G401 (cell line): ENCODE measurements at places on chromosomes 1 and 21.

DNA sequence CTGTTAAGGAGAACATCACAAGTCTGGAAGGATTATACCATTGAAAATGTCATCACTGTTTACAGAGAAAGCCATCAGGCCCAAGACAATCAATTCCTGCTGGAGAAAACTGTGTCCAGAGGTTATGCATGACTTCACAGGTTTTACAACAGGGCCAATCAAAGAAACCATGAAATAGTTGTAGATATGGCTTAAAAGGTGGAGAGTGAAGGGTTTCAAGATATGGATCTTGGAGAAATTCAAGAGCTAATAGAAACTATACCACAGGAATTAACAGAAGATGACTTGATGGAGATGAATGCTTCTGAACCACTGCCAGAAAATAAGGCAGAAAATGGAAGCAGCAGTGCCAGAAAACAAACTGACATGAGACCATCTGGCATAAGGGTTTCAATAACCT, 30.2 kb downstream of the USP1 start:
- peak; percentile 19 for DNase-seq

DNA sequence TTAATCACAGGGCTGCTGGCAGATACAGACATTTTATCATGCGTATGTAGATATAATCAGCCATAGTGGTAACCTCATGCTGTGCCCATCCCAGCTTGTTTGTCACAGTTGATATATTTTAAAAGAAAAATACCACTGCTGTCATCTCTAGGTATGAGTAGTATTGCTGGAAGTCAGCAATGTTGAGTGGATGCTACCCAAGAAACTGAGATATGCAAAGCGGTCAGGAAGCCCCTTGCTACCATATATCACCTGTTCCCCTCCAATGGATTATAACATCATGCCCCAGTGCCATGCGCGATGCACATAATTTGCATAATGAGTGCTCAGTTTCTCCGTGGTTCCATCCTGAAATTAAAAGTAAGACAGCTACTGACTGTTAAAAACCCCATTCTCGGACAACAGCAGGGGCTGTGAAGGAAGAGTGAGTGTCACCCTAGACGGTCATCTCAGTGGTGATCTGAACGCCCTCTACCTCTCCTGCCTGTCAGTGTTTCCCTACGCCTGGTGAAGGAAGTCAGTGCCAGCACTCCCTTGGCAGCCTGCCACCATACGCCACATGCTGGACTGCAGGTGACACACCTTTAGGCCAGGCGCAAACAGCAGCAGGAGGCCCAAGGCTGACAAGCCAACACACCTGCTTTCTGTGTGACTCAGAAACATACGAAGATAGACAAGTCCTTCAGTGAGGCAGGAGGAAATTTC, 2.7 kb downstream of the IL10RB start:
- peak; percentile 86 for DNase-seq

- DNase-seq, result no peak
These were observed 32.1 kb downstream of the IL12RB2 start for GRCh38 chr1:67339623-67340343.

DNA sequence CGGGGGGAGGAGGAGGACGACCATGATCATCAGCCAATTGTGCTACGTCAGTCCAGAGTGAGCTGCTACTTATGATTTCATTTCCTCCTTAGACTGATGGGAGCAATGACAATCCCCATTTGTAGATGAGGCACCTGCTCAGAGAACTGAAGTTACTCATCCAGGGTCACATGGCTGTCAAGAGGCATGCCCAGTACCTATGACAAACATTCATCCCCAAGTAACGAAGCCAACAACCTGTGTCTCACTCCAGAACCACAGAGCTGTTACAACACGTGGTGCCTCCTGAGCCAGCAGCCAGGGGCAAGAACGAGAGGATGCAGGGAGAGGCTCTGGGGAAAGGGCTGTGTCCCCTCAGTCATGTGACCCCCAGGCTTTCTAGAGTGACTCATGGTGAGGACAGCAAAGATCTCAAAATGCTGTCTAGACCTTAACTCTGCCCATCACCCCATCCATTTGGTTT, 93.6 kb downstream of the SIM2 start:
- DNase-seq, result peak; percentile 76

DNA sequence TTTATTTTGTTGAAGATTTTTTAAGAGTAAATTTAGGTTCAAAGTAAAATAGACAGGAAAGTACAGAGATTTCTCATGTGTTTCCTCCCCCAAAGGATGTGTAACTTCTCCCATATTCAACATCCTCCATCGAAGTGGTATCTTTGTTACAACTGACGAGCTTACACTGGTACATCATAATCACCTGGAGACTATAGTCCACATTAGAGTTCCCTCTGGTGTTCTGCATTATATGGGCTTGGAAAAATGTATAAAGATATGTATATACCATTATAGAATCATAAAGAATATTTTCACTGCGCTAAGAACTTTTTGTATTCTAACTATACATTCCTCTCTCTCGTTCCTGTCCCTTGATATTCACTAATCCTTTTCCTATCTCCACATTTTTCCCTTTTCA, 203.7 kb downstream of the AMY1C start:
- DNase-seq, result no peak

- DNase-seq, result no peak
These were observed 311.6 kb upstream of the USP24 start for GRCh38 chr1:55526716-55527115.

DNA sequence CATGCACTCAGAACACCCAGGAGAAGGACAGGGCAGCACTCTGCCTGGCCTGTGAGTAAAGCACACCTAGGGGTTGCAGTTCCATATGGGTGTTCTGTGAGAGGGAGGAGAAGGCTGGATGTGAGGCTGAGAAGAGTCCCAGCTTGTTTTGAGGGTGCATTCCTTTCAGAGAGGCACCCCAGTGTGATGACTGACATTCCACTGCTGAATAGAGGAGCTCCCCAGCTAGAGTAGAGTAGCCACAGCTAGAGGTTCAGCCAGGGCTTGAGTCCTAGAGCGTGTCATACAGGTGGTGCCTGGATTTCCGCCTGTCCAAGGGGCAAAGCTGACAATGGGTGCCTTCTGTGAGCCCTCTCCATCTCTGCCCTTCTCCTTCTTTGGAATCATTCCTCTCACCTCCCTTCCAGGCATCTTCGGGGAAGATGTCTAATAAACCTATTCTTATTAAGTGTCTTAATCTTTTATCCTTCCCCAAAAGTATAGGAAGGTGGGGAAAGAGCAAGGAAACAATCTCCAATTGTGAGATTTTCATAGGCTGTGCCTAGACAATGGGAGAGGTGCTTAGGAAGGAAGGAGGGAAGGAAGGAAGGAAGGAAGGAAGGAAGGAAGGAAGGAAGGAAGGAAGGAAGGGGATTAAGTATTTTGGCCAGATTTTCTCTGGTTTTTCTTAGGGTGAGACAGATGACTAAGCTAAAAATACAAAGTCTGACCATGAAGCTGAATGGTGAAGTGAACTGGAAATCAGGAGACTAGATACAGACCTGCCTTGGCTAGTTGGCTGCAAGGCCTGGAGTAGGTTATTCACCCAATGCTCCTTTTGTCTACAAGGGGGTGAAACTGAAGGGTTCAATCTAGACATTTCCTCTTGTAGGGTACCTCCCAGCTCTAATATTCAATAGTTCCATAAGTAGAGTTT, 43.6 kb upstream of the SYT6 start:
- DNase-seq, result no peak

DNA sequence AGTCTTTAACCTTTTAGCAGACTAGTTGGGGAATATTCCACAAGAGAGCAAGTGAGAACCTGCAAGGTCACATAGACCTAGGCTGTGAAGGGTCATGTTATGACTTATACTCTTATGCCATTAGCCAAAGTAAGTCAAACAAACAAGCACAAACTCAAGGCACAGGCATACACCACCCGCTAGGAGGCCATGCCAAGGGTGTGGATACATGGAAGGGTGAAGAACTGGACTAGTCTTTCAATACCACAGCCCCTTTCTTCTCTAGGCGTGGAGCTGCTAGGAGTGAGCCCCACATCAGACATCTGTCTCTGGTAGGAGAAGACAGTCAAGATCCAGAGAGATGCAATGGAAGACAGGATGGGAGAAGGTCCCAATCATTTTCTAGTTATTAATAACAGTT, 68.6 kb downstream of the BACH1 start:
- no peak for DNase-seq

- DNase-seq, result no peak
These were observed 488.4 kb upstream of the ADGRL2 start for GRCh38 chr1:81312272-81312754.

- peak; percentile 95 for DNase-seq
These were observed 2.2 kb downstream of the ATP1A2 start for GRCh38 chr1:160117709-160118183.

DNA sequence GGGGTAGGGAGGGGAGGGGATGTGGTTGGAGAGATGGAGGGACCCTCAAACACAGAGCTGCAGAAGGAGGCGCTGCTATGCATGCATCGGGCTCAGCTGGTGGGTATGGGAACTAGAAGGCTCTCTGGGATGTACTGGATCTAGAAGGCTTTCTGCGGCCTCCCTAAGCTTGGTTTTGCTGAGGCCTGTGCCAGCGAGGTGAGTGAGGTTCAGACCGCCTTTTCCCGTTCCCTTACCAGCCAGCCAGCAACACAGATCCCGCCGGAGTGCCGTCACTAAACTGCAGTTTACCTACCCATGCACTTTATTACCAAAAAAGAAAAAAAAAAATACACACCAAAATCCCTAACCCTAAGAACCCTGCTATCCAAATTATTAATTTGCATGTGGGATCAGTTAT, 180.2 kb downstream of the PRDM16 start:
- DNase-seq, result no peak

DNA sequence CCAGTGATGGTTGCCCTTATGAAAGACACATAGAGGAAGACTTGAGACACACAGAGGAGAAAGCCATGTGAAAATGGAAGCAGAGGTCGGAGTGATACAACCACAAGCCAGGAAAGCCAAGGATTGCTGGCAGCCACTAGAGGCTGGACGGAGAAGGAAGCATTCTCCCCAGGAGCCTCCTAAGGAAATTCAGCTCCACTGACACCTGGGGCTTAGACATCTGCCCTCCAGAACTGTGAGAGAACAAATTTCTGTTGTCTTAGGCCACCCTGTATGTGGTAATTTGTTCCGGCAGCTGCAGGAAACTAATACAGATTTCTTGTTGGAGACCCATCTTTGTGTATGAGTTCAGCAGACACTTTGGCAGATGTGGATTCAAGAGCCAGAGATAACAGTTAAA, 126.9 kb upstream of the ATP1A1 start:
- no peak for DNase-seq

- DNase-seq, result peak; percentile 82
These were observed 14.0 kb upstream of the MIXL1 start for GRCh38 chr1:226209307-226210059.

- no peak for DNase-seq
These were observed 1.7 kb upstream of the PRCC start for GRCh38 chr1:156765666-156766065.

- DNase-seq, result no peak
These were observed 22.1 kb downstream of the AIM2 start for GRCh38 chr1:159054427-159054826.

DNA sequence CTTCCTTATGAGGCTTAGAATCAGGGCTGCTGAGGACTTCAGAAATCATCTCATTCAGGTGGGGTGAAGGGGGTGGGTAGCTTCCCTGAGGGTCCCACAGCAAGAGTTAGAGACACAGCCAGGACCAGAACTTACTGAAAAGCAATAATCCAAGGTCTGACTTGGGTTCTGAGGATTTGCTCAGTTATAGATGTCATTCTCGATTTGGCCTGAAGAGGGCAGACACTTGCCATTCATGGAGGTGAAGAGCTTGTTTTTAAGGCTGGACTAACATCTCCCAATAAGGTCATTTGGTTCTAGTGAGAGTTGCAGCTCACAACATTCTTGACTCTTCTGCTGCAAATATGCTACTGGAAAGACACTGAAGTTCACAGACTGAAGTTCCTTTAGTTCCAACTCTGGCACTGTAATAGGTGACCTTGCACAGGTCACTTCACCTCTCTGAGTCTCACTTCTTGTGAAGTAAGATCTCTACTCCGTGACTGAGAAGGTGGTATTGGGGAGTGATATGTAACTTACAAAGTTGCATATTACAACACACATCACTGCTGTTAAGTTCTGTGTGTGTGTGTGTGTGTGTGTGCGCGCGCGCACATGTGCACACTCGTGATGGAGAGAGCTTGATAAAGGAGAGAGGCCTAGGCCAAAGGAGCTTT, 69.8 kb upstream of the DIRAS3 start:
- peak; percentile 72 for DNase-seq

GRCh38 chr21:15247613-15248012, 182.8 kb upstream of the NRIP1 start:
- no peak for DNase-seq

- no peak for DNase-seq
These were observed 25.8 kb downstream of the TP53BP2 start for GRCh38 chr1:223819730-223820514.

GRCh38 chr21:44962403-44962966, 22.7 kb downstream of the SLX9 start:
- DNase-seq, result no peak

- DNase-seq, result no peak
These were observed 140.3 kb downstream of the PLXNA2 start for GRCh38 chr1:208103597-208104513.

DNA sequence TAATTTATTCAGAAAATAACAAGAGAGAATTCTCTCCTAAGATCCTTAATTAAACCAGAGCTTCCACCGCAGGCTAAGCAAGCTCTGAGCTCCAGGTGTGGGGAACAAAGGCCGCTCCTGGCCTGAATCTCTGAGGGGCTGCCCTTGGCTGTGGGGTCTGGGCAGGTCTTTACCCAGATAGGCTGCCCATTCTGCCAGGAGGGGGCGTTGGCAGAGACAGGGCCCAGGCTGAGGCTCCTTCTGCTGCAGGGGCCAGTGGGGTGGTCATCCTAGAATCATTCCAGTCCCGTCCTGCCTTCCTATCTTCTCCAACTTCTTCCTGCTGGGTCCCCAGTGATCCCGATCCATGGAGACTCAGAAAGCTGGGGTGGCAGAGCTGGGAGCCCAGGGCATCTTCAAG, 82.9 kb upstream of the POU3F1 start:
- no peak for DNase-seq

DNA sequence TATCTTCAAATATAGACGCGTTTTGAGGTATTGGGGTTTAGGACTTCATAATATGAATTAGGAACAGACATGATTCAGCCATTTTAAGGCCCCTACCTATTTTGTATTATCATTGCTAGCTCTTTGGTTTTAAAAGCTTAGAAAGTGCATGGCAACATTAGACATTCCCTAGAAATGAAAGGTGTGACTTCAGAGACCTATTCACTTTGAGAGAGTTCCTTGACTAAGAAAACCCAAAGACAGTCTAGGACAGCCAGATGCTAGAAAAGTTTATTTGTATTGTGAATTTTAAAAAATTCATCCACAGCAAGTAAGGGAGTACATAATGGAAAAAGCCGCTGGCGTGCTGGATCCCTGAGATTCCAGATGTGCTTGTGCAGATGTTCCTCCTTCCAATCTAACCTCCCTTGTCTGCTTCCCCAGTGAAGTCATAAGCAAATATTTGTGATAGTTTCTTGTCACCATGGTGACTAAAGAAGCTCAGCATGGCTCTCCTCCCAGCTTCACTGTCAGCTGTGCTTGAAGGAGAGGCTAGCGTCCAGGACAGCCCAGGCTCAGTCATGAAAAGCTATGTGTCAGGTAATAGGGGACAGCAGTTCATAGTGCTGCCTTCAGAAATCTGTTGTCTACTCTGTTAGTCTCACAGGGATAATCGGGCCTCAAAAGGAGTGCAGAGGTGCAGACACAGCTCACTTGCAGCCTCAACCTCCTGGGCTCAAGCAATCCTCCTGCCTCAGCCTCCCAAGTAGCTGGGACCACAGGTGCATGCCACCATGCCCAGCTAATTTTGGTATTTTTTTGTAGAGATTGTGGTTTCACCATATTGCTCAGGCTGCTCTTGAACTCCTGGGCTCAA, 34.8 kb downstream of the KPNA6 start:
- peak; percentile 34 for DNase-seq

GRCh38 chr1:85330214-85330631, 53.8 kb upstream of the BCL10 start:
- DNase-seq, result no peak

- no peak for DNase-seq
These were observed 202.6 kb downstream of the SLC45A1 start for GRCh38 chr1:8520483-8520966.
